ENCODE measurements at places on chromosomes 6 and 20.

DNA sequence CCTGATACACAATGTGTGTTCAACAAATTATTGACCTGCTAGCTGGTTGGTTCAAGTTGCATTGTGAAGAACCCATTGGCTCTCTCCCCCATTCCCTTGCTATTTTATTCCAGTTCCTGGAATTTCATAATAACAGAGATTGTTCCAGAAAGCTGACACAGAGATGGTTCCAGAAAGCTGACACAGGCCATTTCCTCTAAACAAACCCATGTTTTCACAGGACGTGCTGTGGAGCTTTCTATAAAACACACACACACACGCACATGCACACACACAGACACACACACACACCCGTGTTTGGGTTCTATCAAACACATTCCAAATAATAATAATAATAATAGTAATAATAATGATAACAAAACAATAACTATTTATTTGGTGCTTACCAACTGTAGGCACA, 259.1 kb downstream of the CLIC5 start:
- no peak for DNase-seq

- peak; percentile 91 for DNase-seq
Measured at GRCh38 chr6:37680668-37681067, 17.0 kb downstream of the MDGA1 start.

DNA sequence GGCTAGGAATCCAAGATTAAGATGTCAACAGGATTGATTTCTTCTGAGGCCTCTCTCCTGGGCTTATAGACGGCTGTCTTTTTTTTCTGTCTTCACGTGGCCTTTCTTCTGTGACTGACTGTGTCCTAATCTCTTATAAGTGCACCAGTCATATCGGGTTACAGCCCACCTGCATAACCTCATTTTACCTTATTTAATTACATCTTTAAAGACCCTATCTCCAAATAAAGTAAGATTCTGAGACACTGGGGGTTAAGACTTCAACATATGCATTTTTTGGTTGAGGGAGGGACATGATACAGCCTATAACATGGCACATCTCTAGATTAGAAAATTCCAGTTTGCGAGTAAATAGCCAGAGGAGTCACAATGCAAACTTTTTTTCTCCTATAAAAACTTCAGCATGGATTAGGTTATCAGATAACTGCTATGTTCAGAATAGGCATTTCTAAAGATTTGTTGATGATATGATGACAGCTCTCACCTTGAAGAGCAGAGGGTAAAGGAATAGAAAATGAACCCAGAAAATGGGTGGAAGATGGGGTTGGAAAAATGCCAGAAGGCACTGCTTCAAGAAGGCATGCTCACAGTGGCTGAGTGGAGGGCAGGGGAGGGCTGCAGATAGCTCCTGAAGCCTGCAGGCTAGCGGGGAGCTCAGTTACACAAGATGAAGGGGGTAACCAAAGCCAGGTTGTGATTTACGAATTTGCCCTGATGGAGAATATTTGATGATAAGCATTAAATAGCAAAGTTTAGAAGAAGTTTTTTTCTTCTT, 8.7 kb upstream of the PDE7B start:
- DNase-seq: no peak

GRCh38 chr6:100461917-100462705, 2.6 kb downstream of the SIM1 start:
- no peak for DNase-seq

DNA sequence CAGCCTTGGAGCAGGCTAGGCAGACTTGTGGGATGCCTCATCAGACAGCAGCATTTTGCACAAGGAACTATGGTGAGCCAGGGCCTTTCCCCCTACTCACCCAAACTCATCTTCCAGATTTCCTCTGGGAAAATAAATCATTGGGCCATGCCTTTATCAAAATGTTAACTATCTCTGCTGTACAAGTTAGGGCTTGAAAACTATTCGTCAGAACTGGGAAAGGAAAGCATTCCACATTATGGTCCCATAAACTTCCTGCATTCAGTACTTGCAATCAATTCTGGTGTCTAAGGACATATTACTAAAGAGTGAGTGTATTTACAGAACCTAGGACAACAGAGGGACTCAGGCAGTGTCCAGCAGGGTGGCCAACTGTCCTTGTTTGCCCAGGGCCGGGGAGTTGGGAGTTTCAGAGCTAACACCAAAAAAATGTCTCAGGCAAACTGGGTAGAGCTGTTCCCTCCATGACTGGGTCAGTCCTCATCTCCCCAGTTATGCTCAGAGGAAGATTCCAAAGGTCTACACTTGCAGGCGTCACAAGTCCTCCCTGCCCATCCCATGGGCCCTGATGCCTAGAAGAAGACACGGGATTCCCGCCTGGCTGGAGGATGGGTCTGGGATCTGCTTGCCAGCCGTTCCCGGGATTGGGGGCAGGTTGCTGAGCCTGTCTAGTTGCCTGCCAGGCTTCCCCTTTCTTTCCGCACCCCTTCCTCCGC, 72.2 kb downstream of the SLC22A3 start:
- no peak for DNase-seq

DNA sequence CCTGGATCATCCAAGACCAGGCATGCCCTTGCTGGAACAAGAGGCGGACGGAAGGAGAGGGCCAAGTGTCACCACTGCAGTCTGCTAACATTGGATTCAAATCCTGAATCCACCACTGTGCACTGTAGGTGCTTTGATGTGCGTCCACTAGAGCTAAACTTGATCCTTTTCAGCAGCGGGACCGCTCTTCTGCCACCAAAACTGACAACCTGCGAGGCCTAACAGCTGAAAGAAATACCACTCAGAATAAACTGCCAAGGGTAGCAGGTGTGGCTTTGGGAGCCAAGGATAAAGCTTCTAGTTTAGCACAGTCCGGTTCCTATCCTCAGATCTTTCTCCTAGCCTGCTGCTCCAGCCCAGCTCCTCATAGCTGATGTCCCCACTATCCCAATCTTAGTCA, 108.0 kb downstream of the ATXN1 start:
- no peak for DNase-seq

- DNase-seq: no peak
Measured at GRCh38 chr6:48996461-48997119, 466.5 kb downstream of the MMUT start.

DNA sequence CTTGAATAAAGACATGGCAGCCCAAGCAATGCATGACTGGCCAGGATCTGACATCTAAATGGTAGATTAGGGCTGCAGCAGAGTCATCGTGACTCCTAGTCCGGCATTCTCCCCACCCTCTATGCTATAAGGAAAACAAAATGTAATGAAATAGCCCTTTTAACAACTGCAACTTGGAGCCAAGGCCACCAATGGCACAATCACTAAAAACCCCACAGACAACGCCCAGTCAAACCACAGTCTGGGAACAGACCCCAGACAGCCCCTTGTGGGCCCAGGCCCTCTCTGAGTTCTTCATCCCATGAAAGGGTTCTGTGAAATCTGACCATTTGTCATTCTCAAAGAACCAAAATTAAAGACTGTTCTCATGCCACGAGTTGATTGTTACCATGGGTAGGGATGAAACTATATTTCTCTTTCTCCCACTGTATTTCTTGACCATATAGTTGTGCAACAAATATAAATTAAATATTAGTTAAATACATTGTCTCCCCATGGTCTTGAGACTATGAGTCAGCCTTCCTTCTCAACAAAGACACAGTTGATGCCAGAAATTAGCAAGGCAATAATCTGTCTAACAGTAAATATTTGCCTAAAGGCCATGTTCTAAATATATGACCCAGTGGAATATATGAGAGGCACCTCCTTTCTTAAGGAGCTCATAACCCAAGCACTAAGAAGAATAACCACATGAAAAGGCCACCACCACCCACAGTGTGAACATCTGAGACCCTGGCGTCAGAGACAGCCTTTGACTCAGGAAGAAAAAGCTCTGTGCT, 85.6 kb upstream of the SSTR4 start:
- no peak for DNase-seq

DNA sequence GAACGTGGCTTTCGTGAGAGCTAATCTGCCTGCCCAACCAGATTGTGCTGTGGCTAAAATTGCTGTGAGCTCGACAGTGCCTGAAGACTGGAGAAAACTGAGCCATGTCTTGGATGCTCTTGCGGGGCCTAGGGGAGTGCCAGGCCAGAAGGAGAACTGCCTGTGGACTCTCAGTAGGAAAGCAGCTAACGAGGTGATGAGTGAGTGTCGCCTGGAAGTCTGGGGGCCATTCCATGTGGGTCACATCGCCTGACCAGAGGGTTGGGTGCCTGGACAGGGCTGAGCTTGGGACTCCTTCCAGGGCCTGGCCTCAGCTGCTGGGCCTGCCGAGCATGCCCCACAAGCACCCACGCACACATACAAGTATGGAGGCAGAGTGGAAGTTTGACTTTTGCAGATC, 166.5 kb downstream of the VEGFA start:
- no peak for DNase-seq

- no peak for DNase-seq
Measured at GRCh38 chr6:11683871-11684270, 94.7 kb downstream of the ADTRP start.

GRCh38 chr6:140874066-140874465, 1258.7 kb upstream of the GJE1 start:
- DNase-seq: no peak

- no peak for DNase-seq
Measured at GRCh38 chr6:111486921-111487320, 3.9 kb upstream of the REV3L start.

DNA sequence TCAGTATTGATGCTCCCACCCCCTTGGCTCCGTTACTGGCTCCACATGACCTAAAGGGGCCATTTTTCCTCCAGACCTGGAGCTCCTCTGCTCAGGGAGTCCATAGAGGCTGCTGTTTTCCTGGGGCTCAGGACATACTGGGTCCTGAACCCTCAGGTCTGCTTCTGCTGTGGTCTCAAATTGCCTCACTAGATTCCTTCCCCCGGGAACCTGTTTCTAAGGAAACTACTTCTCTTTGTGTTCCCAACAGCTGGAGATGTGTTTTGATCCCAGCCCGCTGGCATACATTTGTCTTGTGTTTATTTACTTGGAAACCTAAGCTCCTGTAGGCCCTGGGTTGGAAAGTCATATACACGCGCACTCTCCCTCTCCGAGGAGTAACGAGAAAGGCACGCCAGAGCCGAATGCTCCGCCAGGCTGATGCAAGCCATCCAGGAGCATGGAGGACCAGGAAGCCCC, 222.8 kb downstream of the UST start:
- no peak for DNase-seq

DNA sequence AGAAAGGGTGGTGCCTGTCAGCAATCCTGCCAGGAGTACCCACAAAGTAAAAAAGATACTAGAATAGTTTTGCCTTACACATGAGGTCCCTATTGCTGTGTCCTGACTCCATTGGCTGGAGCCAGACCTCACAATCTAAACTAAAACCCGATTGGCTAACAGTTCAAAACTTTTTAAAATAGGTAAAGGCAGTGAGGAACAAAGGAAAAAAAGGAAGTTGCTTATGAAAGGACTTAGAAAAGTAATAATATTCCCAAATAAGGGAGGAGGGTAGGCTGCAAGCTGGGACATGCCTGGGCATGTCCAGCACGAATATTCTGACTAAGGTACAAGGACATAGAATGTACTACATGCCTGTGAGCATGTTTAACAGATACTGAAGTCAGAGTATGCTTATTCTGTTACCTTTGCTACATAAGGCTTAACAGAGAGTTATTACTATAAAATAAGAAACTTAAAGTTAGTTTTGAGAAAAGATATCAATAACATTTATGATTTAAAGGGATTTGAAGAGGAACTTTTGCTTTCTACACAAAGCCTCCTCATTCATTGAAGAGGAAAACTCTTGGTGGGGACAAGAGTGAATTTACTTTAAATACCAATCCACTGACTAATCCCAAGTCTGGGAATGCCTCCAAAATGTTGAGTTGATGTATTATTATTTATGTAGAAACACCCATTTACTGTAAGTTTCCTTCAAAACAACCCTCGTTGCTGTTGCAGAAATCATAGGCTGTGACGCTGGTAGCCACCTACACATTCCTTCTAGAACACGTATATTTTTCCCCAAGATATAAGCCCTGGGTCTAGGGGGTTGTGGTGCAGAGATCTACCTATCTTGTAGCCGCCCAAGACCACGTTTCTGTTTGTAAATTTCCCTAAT, 8.2 kb upstream of the MTHFD1L start:
- DNase-seq: no peak

GRCh38 chr6:84556541-84557335, 207.7 kb downstream of the TBX18 start:
- no peak for DNase-seq

DNA sequence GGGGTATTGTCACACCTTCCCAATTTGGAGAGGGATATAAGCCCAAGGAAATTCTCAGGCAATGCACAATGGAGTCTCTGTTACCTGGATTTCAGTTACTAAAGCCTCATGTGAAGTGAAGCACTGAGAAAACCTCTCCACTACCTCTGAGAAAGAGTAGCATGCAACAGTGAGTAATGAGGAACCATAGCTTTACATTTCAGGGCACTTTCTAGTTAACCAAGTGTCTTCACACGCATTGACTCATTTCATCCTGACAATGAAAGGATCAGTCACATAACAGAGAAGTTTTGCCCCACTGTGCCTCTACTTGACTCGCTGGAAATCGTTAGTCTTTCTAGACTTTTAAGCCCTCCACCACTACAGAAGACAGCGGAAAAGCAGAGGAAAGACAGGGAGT, 86.2 kb upstream of the ARID1B start:
- DNase-seq: no peak

DNA sequence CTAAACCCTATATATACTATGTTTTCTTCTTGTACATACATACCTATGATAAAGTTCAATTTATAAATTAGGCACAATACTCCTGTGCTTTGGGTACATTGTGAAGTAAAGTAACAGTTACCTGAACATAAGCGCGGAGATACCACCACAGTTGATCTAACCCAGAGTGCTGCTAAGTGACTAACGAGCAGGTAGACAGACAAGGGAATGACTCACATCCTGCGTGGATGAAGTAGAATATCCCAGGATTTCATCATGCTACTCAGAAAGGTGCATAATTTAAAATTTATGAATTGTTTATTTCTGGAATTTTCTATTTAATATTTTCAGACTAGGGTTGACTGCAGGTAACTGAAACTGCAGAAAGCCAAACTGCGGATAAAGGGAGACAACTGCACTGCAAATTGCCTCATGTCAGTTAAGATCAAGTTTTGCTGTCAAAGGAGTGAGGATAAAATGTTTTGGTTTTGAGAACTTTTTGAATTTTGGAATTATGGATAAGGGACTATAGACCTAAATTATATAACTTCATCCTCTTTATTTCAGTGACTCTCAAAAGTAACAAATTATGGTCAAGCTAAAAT, 14.4 kb downstream of the MKKS start:
- no peak for DNase-seq

All from Ammon's horn (tissue), 1 donor.